Head of caudate nucleus (tissue), 42 donors: ENCODE measurements at places on chromosomes 5 and 9.

DNA sequence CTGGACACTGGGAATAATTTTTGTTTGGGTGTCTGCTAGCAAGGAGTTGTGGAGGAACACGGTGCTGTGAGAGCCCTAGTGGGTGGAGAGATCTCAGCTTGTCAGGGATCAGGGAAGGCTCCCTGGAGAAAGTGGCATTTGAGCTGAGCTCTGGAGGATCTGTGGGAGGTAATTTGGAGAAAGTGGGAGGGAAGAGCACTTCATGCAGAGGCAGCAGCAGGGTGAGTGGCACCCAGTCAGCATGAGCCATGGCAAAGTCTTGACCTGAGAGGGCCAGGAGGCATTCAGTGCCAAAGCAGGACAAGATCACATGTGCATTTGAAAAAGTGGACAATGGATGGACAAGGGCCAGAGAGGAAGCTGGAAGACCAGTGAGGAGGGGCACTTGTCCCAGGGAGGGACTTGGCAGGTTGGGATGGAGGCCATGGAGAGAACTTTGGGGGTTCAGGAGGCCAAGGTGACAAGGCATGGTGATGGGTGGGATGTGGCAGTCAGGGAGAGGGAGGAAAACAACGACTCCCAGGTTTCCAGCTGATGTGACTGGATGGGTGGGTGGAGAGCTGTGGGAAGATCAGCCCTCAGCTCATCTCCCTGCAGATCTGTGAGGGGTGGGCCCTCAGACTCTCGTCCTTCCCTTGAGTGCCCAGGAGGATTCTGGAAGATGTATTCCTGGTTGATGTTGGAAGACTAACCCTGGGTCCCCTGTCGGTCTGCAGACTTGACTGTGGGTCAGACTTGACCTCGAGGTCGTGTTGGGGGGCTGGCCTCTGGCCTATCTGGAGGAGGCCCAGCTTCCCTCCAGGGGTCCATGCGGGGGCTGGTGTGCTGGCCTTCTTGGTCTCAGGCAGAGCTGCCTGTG is 68.9 kb upstream of the PITX1 start:
- DNase-seq: no peak

GRCh38 chr9:72978744-72979143 is 25.9 kb upstream of the ALDH1A1 start:
- no peak for DNase-seq

DNA sequence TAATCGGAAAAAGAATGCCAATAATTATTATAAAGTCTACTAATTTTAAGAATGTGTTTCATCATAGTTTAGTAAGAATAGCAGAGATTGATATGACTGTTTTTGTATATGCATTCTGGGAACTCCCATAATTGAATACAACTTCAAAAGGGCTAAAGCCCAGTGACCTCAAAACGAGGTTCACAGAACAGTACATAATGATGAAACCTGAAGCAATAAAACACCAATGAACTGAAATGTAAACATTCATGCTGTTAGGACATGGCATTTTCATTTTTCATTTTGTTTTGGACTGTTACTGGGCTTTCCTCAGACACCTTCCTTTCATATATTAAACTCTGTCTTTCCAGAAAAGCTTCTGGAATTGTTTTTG is 684 bp upstream of the JMY start:
- no peak for DNase-seq

DNA sequence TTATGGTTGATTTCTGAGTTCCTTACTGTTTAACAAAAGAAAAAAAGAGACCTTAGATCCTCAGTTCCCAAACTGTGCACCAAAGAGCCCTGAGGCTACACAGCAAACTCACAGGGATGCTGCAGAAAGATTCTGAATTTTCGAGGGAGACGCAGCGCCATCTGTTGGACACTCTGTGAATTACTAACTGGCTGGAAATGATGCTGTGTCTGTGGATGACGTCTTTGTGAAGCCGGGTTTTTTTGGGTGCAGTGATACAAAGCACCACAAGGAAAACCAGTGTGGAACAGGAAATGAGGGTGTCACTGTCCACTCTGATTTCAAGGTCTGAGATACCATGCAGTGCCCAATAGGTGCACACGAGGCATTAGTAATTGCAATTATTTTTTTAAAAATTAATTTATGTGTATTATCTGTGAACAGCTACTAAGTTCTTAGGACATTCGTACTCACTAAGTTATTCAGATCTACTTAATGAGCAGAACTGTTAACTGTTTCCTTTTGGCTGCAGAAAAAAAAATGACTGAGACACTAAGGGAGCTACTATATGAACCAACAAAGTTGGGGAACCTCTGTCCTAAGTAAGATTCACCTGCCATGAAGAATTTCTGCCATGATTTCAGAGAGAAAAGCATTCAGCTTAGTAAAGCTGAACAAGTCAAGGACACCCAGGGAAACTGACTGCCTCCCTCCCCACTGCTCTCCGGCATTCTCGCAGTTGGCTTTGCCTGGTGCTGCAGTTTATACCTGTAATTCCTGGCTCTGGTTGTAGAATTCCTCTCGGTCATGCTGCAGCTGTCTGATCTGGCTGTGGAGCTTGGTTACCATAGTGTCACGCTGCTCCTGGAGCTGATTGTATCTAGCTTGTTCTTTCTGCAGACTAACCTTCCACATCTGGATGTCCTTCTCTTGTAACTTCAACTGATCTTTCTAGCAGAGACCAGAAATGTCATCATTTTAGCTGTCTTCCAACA is 23.4 kb downstream of the SPACA9 start:
- DNase-seq: peak; percentile 81

DNA sequence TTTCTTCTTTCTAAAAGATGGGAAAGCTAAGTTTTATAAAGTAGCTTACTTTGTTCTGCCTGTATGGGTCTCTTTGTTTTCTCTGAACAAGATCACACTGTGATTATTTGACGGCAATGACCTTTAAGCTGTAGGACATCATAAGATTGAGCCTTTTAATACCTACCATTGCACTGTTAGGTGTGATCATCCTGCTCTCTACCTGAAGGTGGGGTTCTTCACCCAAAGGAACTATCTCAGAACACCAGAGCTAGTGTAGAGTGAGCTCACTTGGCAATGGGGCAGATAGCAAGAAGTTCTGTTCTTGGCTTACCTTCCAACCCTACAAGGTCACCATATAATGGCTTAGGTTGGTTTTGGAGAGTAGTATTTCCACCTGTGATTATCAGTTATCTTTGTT is 200.2 kb downstream of the SPATA31D1 start:
- no peak for DNase-seq

- no peak for DNase-seq
Observed at GRCh38 chr9:9730174-9730573, 882.6 kb downstream of the PTPRD start.

GRCh38 chr9:105385381-105385985 is 62.4 kb upstream of the FSD1L start:
- no peak for DNase-seq
